T-helper 17 cell (primary cell): ENCODE measurements at places on chromosomes 12 and 14. TPM values are rescaled to one million over a fixed set of nuclear protein-coding genes. Genes with fewer than 3 reads are reported as not detected.

The C12orf42 gene
- total RNA-seq, result 3.3 TPM

The ABCD4 gene
- total RNA-seq, result 63.0 TPM

The SPRYD4 gene
- 6.4 TPM for total RNA-seq

DNA sequence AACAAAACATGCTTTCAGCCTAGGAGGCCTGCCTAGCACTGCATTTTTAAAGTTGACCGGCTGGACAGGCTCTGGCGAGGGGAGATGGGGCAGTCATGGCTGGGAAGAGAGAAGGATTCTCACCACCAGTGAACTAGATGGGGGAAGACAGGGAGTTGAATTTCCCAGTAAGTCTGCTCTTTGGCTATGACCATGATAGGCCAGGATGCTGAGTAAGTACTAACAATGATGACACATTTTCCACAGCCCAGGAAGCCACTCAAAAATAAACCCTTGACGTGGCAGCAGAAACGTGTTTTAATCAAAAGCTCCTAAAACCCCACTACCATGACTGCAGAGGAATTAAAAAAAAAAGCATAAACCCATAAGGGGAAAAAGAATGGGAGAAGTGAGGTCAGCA, 19.0 kb downstream of the KCTD10 start:
- no peak overlapping the region for H3K4me3 ChIP-seq
- peaks cover 25% of the 10 kb centered on the region for H3K4me1 ChIP-seq
- peaks cover 16% of the 10 kb centered on the region for H3K36me3 ChIP-seq
- DNase-seq, result no peak

DNA sequence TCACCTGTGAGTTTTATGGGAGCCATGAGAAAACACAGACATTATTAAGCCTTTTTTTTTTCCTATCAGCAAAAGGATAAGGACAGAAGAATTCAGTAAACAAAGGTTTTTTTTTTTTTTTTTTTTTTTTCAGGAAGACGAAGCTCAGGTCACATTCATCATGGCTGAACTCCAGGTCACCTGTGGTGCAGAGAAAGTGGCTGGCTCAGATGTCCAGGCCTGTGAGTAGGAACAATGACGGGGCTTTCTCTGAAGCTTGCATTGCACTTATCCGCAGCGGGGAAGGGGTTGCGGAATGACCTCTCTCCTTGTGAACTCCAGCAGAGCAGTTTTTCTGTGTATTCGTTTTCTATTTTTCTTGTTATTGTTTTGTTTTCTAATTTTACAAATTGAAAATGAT, 759.6 kb upstream of the TMEM132C start:
- H3K27me3 ChIP-seq, result peaks cover 6% of the 10 kb centered on the region
- no peaks in the 10 kb centered on the region for H3K4me1 ChIP-seq
- DNase-seq, result no peak
- H3K4me3 ChIP-seq, result no peak overlapping the region
- H3K27ac ChIP-seq, result no peak overlapping the region
